Ascending aorta (tissue), 2 donors: ENCODE measurements at places on chromosomes 3 and 15. TPM values are rescaled to one million over a fixed set of nuclear protein-coding genes. Genes with fewer than 3 reads are reported as not detected.

- no peak for DNase-seq
These were observed 41.8 kb upstream of the IQSEC1 start for GRCh38 chr3:13114811-13115575.

GRCh38 chr3:75171630-75172230 is 492.4 kb upstream of the FRG2C start:
- DNase-seq: no peak

- DNase-seq: no peak
These were observed 232.7 kb downstream of the MECOM start for GRCh38 chr3:169430707-169431404.

DNA sequence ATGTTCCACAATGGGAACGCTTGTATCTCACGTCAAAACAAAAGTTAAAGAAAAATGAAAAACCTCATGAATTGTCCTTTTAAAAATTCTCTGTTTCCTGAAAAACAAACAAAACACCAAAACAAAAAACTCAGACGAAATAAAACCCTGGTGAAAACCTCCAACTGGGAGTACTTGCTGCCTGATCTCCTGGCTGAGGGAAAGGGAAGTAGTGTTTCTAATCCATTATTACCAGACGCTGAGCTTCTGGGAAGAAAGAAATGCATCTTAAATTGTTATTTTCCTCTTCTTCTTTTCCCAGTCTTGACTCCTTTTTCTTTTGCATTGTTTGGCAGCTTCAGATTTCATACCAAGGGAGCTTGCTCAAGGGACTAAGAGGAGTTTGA is 243.2 kb upstream of the RGMA start:
- DNase-seq: no peak

- no peak for DNase-seq
These were observed 1502.0 kb downstream of the SI start for GRCh38 chr3:163576314-163576713.

- DNase-seq: no peak
These were observed 613.1 kb downstream of the SI start for GRCh38 chr3:164465172-164465571.

DNA sequence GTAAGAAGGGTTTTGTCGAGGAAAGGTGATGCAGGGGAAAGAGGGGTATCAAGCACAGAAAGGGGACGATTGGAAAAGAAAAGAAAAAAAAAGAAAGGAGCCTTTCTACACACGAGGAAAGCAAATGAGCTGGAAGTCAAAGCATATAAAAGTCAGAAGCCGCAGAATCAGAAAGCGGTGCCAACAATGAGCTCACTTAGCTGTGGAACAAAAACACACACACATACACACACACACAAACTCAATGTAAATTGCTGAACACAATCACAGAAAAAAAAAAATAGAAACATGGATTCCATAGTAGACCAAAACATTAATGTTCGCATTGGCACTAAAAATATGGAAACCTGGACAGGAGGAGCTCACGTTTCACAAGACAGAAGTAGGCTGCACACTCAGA is 63.4 kb upstream of the FEZF2 start:
- no peak for DNase-seq

PLSCR2 gene
- not detected for total RNA-seq

MOBP gene
- not detected for total RNA-seq

FILIP1L gene
- 106 TPM for total RNA-seq
